ENCODE measurements at places on chromosomes 6 and 20.

DNA sequence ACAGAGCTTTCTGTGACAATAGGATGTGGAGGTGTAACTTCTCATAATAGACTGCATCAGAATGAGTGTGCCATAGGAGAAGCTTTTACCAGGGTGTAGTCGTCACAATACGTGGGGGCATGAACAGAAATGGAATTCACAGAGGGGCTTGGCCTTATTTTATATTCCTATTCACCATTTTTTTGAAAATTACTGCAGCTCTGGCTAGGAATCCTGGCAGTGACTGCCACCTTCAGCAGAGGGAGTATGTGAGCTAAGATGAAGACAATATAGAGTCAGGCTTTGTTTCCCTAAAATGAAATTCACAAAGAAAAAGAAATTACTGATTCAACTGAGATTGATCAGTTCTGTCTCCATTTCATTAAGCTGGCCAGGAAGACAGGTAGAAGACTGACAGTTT lies 13.9 kb downstream of the TOMM6 start:
- DNase-seq, result no peak

- no peak for DNase-seq
These were observed 601.7 kb upstream of the ARID1B start for GRCh38 chr6:156175433-156175832.

DNA sequence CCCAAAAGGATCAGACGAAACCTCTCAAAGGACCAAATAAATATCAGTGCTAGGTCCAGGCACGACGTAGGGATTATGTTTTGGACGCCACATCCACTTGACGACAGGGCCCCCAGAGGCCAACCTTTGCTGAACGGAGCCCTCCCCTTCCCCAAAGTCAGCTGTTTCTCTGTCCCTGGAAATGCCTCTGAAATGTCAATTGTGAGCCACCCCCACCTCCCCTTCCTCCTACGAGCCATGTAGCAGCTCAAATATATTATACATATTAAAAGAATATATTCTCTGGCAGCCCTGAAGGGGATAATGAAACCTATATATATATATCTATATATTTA lies 39.6 kb upstream of the BLCAP start:
- no peak for DNase-seq

GRCh38 chr6:135236732-135237131 lies 55.6 kb downstream of the MYB start:
- no peak for DNase-seq

DNA sequence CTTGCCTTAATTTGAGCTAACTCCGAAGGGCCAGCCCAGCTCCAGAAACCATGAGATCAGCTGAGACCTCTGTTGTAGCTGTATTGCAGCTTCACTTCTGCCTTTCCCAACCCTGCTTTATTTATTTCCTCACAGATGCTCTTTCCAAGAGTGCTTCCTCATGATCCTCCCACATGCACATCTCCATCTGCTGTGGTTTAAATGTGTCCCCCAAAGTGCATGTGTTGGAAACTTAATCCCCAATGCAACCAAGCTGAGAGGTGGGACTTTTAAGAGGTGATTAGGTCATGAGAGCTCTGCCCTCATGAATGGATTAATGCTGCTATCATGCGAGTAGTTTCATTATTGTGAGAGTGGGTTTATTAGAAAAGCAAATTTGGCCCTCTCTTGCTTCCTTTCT lies 164.4 kb upstream of the TAB2 start:
- no peak for DNase-seq

DNA sequence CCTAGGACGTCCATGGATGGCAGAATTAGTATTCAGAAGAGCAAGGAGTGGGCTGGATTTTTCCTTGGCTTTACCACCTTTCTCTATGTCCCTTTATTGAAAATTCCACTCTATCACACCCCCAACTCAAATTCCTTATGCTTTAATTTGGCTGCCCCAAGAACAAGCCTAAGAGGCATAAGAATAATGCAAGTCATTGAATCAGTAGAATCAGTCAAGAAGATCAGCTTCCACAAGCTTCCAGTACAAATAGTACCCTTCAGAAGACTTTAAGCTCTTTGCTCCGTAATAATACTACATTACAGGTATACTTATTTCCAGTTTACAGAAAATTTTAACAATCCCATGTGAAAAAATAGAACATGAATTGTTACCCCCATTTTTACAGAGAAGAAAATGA lies 51.0 kb upstream of the SNAP25 start:
- no peak for DNase-seq

GRCh38 chr6:96162711-96163120 lies 146.9 kb downstream of the FUT9 start:
- DNase-seq, result no peak

DNA sequence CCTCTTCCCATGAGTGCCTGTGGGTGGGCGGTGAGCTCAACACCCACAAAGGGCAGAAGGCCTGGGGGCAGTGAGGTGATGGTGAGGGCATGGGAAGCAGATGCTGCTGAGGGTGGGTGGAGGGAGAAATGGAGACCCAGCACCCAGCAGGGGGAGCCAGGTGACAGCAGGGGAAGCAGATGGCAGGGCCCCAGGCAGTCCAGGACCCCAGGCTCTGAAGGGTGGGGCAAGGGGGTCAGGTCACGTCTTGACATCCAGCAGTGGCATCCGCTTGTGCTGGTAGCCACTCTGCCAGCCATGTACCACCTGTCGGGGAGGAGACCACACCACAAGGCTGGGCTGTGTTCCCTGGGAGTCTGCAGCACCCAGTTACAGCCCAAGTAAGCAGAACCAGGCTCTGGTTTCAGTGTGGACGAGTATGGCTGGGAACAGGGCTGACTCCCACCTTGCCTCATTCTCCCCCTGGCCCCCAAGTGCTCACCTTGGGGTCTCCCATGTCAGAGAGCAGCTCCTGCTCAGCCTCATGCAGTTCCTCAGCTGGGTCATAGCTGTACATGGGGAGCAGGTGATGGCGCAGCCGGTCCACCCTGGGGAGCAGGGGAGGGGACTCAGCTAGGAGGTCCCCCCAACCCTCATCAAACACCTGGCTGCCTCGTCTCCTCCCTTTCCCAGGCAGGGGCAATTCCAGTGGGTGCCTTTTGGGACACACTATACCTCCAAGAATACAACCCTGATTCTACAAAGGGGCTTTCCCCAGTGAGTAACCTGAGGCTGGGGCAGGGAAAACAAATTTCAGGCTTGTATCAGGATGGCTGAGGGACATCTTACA lies 2.0 kb downstream of the SMIM29 start:
- peak; percentile 76 for DNase-seq

GRCh38 chr6:93079061-93079460 lies 340.3 kb downstream of the EPHA7 start:
- no peak for DNase-seq

GRCh38 chr6:38646166-38646878 lies 6.6 kb upstream of the BTBD9 start:
- DNase-seq, result no peak

DNA sequence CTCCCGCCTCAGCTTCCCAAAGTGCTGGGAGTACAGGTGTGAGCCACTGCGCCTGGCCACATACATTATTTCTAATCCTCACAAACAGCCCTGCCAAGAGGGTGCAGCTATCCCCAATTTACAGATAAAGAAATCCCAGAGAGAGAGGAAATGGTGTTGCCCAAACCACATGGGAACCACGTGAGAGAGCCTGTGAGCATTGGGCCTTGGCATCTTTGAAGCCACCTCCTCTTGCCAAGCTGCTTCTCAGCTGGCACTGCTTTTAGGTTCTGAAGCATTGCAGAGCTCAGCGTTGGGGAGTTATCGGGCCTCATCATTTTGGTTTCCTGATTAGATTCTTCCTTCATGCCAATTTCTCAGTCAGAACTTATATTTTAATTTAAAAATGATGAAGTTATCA lies 80.3 kb downstream of the CTNNBL1 start:
- DNase-seq, result no peak

GRCh38 chr6:160180706-160181105 lies 59.1 kb downstream of the SLC22A1 start:
- no peak for DNase-seq

DNA sequence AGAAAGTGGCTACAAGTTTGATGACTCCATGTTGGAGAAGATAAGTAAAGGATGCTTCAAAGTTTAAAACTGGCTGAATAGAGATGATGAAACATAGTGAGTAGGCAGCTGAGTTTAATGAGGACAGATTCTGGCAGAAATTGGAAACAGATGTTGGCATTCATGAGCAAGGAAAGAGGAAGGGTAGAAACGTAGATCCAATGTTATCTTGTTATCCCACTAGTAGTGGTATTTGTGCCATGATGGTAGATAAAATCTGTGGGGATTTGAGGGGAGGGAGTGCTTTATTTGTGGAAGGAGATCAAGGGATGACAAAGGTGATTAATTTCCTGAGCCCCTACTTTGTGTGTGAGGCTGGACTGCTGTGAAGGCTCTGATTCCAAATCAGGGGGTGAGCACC lies 69.5 kb downstream of the MRAP2 start:
- no peak for DNase-seq

- DNase-seq, result no peak
These were observed 10.8 kb downstream of the DDX27 start for GRCh38 chr20:49230021-49230420.

- DNase-seq, result no peak
These were observed 36.6 kb downstream of the EZR start for GRCh38 chr6:158782432-158783166.

GRCh38 chr6:43170417-43170930 lies 595 bp upstream of the SRF start:
- DNase-seq, result peak; percentile 80

DNA sequence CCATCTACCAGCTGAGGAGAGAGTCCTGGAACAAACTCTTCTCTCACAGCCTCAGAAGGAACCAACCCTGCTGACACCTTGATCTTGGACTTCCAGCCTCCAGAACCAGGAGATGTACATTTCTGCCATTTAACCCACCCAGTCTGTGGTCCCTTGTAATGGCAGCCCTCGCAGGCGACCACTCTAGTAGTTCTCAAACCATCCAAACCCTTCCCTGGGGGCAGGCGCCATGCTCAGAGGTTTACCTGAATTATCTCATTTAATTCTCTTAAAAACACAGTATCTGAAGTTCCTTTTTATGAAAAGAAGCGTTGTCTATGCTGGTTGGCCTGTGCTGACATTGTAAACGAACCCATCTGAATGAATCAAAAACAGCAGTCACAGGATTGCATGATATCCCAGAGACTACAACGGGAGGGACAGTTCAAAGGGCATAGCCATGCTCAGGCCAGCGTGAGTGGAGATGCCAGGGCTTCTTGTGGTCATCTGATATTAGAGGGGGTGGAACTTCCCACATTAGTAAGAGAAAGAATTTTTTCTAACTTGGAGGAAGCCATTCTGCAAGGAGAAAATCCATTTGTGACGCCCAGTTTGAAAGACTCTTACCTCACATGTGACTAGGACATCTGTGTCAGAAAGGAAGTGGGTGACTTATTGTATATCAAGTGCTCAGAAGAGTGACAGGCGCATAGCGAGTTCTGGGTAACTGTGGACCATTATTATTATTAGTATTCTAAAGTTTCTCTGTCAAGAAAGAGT lies 17.2 kb upstream of the TAGAP start:
- no peak for DNase-seq

GRCh38 chr20:56371977-56372376 lies 13.2 kb downstream of the FAM210B start:
- no peak for DNase-seq

DNA sequence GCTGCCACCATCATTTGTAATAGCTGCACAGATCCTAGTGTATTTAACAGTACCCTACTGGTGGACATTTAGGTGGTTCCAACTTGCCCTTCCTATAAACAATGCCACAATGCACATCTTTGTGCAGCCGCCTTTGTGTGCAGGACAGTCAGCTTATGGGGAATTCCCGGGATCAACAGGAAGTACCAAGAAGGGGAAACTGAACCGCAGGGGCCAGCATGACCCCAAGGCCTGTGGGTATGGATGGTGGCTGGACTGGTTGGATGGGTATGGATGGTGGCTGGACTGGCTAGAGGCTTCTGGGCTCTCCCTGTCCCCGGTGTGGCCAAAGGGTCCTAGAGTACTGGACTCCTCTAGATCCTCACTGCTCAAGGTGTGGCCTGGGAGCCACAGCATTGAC lies 46.7 kb downstream of the CEBPB start:
- no peak for DNase-seq

- DNase-seq, result no peak
These were observed 33.5 kb downstream of the TM9SF4 start for GRCh38 chr20:32142991-32143390.

DNA sequence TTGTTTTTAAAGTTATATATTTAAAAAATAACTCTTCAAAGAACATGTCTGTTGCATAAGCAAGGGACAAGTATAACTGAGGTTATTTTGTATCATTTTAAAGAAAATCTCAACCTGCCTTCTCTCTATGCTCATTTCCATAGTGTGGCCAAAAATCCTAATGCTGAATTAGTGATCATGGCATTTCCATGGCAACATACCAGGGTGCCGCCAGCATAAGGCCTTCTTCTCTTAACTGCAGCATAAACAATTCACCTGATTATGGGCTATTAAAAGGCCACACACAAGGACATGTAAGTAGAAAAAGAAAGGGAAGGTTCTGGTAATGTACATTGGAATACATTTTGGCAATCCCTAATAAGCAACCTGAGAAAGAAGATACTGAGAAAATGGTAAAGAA lies 95.1 kb upstream of the RNF217 start:
- no peak for DNase-seq

GRCh38 chr6:22468256-22468965 lies 101.0 kb upstream of the HDGFL1 start:
- no peak for DNase-seq

GRCh38 chr20:46355778-46356177 lies 47.5 kb upstream of the CDH22 start:
- no peak for DNase-seq

- DNase-seq, result no peak
These were observed 182.3 kb downstream of the CDH4 start for GRCh38 chr20:61434341-61434781.

- no peak for DNase-seq
These were observed 384.3 kb downstream of the CDC5L start for GRCh38 chr6:44771647-44772415.

- DNase-seq, result no peak
These were observed 23.1 kb downstream of the GNAS start for GRCh38 chr20:58875541-58876134.

DNA sequence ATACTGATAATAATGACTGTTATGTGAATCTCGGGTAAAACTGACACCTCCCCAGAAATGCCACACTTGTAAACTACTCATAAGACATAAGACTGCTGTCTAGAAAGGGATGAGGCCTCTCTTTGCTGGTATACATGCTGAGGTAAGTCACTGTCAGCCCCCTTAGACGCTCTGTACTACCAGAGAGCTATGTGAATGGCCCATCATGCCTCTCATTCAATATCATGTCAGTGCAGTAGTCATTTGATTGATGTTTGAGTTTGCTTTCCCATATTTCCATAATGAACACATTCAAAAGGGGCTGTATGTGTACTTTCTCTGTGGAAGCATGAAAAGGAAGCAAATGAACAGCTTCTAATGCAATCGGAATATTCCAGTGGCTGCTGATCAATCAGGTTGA lies 119.4 kb upstream of the AGPAT4 start:
- DNase-seq, result no peak

GRCh38 chr20:16574656-16575355 lies 1.6 kb upstream of the KIF16B start:
- DNase-seq, result peak; percentile 95

- DNase-seq, result no peak
These were observed 26.2 kb downstream of the FOXF2 start for GRCh38 chr6:1415416-1416063.

- no peak for DNase-seq
These were observed 1.1 kb downstream of the DOP1A start for GRCh38 chr6:83068616-83069015.
